T-helper 17 cell (primary cell): ENCODE measurements at places on chromosomes 5 and 9.

GRCh38 chr9:133403766-133404453 lies 13.9 kb downstream of the REXO4 start:
- peak; percentile 59 for DNase-seq

GRCh38 chr5:61575103-61575502 lies 243.0 kb downstream of the ZSWIM6 start:
- DNase-seq, result no peak

- no peak for DNase-seq
Measured at GRCh38 chr5:142059304-142059940, 46.6 kb upstream of the GNPDA1 start.

GRCh38 chr5:52809884-52810283 lies 22.2 kb downstream of the ITGA1 start:
- DNase-seq, result no peak

- no peak for DNase-seq
Measured at GRCh38 chr5:124310453-124310852, 436.0 kb downstream of the ZNF608 start.

GRCh38 chr5:102826629-102827028 lies 71.5 kb downstream of the PAM start:
- no peak for DNase-seq

DNA sequence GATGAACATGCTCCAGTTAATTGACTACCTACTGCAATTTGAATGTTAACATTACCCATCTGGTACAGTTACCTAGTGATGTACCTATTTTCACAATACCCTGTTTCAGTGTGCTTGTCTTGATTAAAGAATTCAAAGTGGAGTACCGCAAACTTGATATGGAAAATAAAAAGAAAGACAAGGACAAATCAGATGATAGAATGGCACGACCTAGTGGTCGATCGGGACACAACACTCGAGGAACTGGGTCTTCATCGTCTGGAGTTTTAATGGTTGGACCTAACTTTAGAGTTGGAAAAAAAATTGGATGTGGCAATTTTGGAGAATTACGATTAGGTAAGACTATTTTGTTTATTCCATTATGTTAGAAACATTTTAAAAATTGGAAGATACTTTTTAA lies 33.5 kb downstream of the CSNK1G3 start:
- no peak for DNase-seq

- no peak for DNase-seq
Measured at GRCh38 chr5:422323-423232, 20.4 kb upstream of the EXOC3 start.
